ENCODE measurements at places on chromosomes 11 and 22.

DNA sequence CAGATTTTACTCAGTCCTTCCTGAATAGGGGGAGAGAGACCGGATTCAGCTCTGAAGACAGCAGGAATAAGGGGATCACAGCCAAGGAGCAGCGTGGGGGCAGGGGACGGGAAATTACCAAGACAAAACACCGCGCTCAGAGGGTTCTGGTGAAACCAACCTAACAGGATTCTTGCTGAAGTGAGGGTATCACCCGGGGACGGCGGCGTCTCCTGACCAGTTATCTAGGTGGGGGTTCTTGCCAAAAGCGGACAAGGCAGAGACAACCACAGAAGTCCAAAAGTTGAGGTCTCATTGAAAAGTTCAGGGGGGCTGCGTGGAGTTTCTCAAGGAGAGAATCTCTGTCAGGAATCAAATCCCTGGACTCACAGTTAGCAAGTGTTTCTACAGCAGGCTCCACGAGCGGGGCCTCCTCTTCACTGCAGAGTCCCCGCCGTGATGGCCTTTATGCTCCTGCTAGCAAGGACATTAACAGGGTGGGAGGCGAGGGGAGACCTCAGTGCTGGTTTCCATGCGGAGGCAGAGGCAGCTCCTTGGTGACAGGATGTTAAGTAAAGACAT is 291.0 kb downstream of the BRD1 start:
- DNase-seq = no peak

DNA sequence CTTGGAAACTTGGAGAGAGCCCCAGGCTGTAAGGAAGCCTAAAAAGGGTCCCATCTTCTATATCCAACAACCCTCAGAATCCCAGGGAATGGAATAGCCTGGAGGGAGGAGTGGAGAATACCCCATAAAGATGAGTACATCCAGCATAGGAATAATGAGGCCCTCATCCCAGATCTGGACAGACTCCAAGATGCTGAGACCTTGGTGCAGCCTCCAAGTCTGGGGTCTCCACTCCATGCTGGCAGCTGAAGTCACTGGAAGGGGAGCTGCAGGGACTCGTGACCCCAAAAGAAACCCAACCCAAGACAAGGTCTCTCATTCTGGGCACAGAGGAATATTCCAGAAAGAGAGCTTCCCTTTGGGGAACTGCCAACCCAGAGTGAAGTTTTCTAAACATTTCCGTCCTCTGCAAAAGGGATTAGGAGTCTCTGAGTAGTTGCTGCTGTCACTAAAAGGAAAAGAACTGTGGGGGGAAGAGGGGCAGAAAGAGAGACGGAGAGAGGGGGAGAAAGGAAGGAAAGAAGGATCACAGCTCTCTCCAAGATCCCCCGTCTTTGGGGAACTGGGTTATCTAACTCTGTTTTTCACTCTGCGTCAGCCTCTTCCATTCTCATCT is 589 bp downstream of the SCGB1A1 start:
- DNase-seq = no peak

- no peak for DNase-seq
These were observed 158.4 kb downstream of the TEAD1 start for GRCh38 chr11:12832480-12833224.

- DNase-seq = no peak
These were observed 80.7 kb downstream of the CDKN1C start for GRCh38 chr11:2804701-2805387.

- no peak for DNase-seq
These were observed 74.8 kb downstream of the APOL5 start for GRCh38 chr22:35792506-35792905.
